ENCODE measurements at places on chromosomes 7 and 10.

DNA sequence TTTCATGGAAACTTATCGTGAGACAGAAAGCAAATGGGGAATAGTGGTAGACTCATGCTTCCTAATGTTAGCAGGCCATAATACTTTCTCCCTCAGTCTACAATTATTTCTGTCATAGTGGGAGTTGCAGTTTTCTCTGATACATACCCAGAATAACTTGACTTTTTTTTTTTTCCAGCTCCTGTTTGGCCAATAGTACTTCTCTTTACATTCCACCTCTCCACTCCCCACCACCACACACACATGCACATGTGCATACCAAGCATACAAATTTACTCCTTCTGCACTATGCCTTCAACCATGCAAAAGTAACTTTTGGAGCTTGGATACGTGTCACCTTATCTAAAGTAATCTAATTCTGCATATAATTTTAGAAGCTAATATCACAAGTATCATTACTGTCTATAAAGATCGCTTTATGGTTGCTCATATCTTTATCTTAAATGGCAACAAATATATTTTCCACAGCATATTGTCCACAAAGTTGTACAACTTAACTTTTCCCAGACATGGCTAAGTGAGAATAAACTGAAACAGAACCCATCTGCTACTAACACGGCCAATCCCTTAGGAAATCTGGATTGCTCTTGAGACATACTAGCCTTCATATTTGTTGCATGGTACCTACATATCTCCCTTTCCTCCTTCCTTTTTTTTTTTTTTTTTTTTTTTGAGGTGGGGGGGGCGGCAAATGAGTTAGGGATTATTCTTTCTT, 49.0 kb downstream of the TES start:
- no peak for DNase-seq

DNA sequence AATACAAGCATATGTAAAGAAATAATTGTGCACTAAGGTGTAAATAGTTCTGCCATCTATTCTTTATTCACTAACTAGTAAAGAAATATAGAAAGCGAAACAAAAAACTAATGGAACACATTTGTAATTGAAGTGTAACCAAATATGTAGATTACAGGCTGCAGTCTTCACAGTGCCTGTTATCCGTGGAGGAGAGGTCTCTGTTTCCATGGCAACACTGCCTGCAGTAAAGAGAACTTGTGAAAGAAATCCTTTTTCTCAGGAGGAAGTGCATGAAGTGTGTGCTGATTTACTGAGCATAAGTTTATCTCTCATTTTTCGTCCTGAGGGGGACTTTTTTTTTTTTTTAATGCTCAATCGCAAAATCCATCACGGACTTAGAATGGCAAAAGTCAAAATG, 102.5 kb downstream of the APBB1IP start:
- no peak for DNase-seq

DNA sequence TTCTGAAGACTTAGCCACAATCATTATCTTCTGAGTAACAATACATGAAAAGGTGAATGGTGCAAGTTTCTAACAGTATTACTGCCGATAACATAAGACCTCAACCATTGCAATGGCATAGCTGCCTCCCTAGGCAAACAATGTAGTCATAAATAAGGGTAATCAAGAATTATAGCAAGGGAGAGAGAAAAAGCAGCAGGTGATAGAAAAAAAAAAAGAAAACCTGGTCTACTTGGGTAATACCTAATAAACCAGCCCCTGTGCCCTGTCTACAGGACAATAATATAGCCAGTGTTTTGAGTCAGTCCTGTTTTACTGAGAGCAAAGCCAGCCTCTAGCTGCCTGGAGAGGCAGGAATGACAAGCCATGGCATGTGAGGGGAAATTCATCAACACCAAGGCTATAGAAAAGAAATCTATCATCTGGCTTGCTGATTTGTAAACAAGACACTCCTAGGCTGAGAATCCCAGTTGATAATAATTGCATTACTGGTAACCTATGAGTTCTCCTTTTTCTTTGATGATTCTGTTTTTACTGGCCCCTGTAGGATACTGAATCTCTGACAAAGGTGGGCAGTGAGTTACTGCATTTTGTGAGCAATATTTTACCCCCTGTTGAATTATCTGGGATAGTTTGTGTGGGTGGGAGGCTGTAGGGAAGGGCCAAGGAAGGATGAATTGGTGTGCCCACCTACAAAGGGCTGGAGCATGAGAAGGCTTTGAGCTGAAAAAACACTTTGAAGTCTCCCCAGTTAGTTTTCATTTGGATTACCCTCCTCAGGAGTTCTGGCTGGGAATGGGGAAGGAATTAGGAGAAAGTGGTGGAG, 1.7 kb upstream of the WEE2 start:
- DNase-seq: no peak

DNA sequence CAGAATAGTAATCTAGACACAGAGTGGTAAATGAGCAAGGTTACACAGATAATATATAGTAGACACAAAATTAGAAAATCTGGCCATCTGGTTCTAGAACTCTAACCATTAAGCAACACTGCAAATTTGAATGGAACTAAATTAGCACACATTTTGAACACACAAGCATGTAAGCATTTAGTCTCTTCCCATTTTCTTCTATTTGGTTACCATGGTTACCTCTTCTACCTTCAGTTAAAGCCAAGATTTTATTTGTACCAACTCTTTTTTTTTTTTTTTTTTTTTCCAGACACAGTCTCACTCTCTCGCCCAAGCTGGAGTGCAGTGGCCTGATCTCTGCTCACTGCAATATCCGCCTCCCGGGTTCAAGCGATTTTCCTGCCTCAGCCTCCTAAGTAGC, 790.5 kb downstream of the MAGI2 start:
- DNase-seq: no peak

DNA sequence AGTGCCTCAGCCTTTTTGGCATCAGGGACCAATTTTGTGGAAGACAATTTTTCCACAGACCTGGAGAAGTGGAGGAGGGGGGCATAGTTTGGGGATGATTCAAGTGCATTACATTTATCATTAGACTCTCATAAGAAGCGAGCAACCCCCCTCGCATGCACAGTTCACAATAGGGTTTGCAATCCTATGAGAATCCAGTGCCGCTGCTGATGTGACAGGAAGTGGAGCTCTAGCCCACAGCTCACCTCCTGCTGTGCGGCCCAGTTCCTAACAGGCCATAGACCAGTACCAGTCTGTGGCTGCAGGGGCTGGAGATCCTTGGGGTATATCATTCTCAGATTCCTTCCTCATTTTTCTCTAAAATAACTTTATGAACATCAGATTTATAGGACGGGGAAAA, 50.8 kb downstream of the ATAD1 start:
- DNase-seq: no peak

GRCh38 chr10:112295853-112296830, 12.9 kb downstream of the TECTB start:
- DNase-seq: no peak

GRCh38 chr7:1889556-1890181, 219.6 kb downstream of the ELFN1 start:
- no peak for DNase-seq

- no peak for DNase-seq
These were observed 8.1 kb downstream of the IL2RA start for GRCh38 chr10:6053816-6054631.

- no peak for DNase-seq
These were observed 134.7 kb upstream of the RHOBTB1 start for GRCh38 chr10:61078542-61079275.

DNA sequence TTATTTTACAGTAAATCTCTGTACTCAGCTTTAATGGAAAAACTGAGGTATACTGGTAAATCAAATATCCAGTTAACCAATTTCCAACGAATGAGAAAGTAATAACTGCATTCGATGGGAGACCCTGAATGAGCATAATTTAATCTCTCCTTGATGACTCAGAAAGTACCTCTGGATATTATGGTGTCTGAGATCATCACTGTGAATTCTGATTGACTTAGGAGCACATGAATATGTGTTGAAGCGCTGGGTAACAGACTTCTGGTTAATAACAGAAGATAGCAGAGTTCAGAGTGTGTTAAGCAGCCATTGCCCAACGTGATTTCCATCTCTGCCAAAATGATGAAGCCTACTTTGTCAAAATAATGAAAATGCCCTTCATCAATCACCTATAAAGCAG, 116.6 kb downstream of the NRP1 start:
- DNase-seq: no peak

DNA sequence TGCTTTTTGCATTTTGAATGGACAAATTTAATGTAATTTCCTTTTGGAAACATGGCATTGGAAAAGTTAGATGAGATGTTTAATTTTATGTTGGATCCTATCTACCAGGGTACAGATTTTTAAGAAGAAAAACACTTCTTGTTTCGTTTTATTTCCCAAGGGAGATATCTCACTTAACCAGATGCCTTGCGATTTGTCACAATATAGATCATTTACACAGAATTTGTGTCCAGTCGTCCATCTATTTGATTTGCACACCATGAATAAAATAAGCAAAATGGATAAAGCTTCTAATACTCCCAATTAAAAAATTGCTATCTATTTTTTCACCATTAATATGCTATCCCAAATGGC, 25.7 kb downstream of the HDAC9 start:
- DNase-seq: no peak

DNA sequence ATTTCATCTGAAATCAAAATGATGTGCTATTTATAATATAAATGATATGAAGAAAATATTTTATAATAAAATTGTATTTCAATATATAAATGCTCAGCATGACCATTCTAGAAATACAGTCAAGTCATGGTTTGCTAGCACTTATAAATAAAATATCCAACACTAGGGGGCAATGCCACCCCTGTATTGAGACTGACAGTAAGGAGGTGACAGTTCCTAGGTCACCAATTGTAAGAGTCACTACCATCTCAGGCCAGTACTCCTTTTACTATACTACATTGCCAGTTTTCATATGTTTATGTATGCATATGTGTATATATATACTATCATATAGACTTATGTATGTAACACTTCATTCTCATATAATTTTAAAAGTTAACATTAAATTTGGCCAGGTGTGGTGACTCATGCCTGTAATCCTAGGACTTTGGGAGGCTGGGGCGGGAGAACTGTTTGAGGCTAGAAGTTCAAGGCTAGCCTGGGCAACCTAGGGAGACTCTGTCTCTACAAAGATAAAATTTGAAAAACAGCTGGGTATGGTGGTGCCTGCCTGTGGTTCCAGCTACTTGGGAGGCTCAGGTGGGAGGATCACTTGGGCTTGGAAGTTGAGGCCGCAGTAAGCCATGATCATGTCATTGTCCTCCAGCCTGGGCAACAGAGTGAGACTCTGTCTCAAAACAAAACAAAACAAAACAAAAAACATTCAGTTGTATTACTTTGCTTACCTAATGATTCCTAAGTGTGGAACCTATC, 2.4 kb upstream of the CNOT4 start:
- no peak for DNase-seq

- no peak for DNase-seq
These were observed 1.9 kb downstream of the UBN2 start for GRCh38 chr7:139232904-139233303.

DNA sequence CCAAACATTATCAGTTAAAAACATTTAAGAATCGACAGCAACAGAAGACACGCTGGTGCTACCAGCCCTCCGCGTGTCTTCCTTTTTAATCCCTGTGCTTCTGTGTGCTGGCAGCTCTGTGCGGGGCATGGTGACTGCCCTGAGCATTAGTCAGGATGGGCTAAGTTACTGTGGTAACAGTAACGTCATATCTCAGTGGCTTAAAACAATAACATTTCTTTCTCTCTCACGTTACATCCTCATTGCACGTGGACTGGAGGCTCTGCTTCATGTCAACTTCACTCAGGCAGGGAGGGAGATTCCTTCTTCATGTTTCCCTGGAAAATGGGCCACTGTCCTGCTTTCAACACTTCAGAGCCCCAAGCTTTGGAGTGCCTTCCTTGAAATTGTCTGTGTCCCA, 378.5 kb downstream of the CCSER2 start:
- no peak for DNase-seq

GRCh38 chr10:110354322-110354766, 49.6 kb upstream of the SMNDC1 start:
- peak; percentile 68 for DNase-seq

- DNase-seq: no peak
These were observed 47.2 kb downstream of the OSBPL3 start for GRCh38 chr7:24932815-24933214.

- DNase-seq: no peak
These were observed 36.0 kb downstream of the R3HCC1L start for GRCh38 chr10:98170249-98171117.

DNA sequence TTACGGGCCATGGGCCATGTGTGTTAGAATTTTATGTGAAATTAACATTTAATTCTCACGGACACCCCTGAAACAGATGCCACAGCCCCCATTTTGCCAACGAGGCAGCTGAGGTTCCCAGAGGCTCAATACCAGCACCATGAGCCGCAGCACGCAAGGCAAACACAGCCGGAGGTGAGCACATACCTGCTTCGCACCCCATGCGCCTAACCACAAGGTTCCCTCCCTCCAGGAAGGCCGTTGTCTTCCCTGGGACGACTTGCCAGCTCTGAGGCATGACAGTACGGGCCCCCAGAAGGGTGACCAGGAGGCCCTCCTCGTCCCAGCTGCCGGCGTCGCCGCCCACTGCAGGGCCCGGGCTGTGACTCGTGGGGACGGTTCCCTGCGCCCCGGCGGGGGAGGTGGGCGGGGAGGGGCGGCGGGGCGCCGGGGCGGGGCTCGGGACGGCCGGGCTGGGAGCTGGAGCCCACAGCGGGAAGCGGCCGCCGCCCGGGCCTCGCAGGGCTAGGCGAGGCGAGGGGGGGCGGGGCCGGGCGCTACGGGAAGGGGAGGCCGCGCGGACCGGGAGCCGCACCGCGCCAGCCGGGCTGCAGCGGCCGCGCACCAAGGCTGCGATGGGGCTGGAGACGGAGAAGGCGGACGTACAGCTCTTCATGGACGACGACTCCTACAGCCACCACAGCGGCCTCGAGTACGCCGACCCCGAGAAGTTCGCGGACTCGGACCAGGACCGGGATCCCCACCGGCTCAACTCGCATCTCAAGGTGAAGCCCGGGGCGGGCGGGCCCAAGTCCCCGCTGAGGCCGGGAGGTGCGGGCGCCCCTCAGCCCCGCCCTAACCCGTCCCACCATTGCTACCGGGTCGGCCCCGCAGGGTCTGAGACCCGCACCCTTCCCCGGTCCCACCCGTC, at the start of gene CAV2:
Gene CAV2 (plus strand): TSS at position 571 of the 910 bp plus-strand sequence. CDS start 44 bp downstream, at position 615.
- DNase-seq: no peak

GRCh38 chr10:28478646-28479045, 54.3 kb upstream of the WAC start:
- DNase-seq: no peak

- no peak for DNase-seq
These were observed 7.6 kb upstream of the TMEM236 start for GRCh38 chr10:17744341-17744861.

DNA sequence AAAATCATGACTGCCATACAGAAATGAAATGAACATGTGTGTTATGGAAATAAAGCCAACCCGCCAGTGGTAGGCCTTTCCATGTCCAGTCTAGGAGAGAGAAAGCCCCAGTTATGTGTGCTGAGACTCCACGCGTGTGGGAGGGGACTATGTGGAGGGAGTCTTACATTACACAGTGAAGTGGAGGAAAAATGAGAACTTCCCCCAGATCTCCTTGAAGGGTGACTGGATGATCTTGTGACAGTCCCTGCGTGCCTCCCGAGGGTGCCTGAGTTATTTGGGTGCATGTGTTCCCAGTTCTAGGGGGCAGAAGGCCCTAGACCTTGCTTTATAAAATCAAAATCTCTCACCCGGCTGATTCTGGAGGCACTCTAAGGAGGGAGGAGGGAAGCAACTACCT, 24.2 kb downstream of the UPP1 start:
- no peak for DNase-seq

GRCh38 chr7:114417290-114417689, 2.7 kb downstream of the FOXP2 start:
- no peak for DNase-seq

GRCh38 chr10:96964131-96964530, 132.0 kb downstream of the LCOR start:
- DNase-seq: no peak

Data from effector memory CD4-positive, alpha-beta T cell (primary cell).